WTC11 (cell line): ENCODE measurements at places on chromosomes 5 and 9.

DNA sequence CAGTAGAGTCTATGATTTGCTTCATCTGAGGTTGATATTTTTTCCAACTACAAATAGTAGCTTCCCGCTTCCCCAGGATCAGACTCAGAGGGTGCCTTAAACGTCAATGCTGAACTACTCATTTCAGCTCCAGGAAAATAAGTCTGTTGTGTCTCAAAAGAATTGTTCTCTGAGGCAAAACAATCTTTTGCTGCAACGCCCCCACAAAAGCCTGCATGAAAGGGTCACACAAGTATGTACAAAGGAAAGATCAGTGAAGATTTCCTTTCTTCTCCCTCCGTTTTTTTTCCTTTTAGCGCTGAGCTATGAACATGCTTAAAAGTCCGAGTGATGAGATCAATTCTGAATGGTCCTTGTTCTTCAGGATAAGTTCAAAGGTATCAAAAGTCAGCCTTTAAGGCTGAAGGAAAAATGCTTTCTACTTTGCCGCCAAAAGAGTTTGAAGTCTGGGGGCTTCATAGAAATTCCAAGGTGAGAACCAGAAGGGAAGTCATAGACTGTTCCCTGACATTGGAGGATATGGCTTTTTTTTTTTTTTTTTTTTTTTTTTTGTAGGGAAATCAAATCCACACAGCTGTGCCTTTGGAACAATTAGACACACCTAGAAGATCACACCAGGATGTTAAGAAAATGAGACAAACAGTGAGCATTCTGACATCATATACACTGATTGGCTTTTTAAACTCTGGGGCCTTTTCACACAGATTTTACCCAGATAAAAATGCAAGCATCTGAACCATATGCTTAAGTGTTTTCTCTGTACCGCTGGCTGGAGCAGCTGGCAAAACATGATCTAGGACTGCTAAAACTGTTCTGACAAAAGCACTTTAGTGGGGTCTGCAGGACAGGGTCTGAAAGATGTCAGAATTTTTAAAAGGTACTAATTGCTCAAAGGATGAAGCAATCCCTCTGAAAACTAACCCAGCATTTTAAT, 329.3 kb downstream of the ENC1 start:
- DNase-seq, result no peak
- no peak overlapping the region for H3K27ac ChIP-seq
- no peaks in the 10 kb centered on the region for H3K36me3 ChIP-seq
- H3K4me3 ChIP-seq, result no peak overlapping the region
- no peaks in the 10 kb centered on the region for H3K4me1 ChIP-seq
- no peaks in the 10 kb centered on the region for H3K27me3 ChIP-seq

GRCh38 chr9:134640506-134641172, 964 bp upstream of the COL5A1 start:
- H3K36me3 ChIP-seq, result no peaks in the 10 kb centered on the region
- H3K4me1 ChIP-seq, result peaks cover 31% of the 10 kb centered on the region
- peak overlapping the region; percentile 64 for H3K4me3 ChIP-seq
- peaks cover 15% of the 10 kb centered on the region for H3K27me3 ChIP-seq
- DNase-seq, result no peak

- no peaks in the 10 kb centered on the region for H3K27me3 ChIP-seq
- DNase-seq, result no peak
- 0 out of 2 replicates have a peak overlapping the region, but pooled peaks have one; percentile 34 for H3K27ac ChIP-seq
- peaks cover 15% of the 10 kb centered on the region for H3K4me1 ChIP-seq
Observed at GRCh38 chr5:13921578-13921977, 22.9 kb downstream of the DNAH5 start.

GRCh38 chr9:86860006-86860405, 87.3 kb downstream of the GAS1 start:
- peaks cover 29% of the 10 kb centered on the region for H3K4me1 ChIP-seq
- peaks cover 7% of the 10 kb centered on the region for H3K27me3 ChIP-seq
- H3K27ac ChIP-seq, result no peak overlapping the region
- DNase-seq, result no peak
- no peak overlapping the region for H3K4me3 ChIP-seq

GRCh38 chr9:24381205-24381604, 164.5 kb downstream of the IZUMO3 start:
- no peak overlapping the region for H3K4me3 ChIP-seq
- DNase-seq, result no peak
- H3K27me3 ChIP-seq, result no peaks in the 10 kb centered on the region
- H3K36me3 ChIP-seq, result peaks cover 29% of the 10 kb centered on the region

GRCh38 chr9:94952565-94953373, 226.3 kb downstream of the AOPEP start:
- DNase-seq, result no peak
- H3K4me3 ChIP-seq, result no peak overlapping the region
- peak overlapping the region; percentile 44; the same call in 1 of the 2 replicates for H3K27ac ChIP-seq
- H3K36me3 ChIP-seq, result 0 out of 2 replicates have a peak, but pooled peaks cover 3% of the 10 kb centered on the region
- H3K4me1 ChIP-seq, result peaks cover 52% of the 10 kb centered on the region

- peak overlapping the region; percentile 49 for H3K27ac ChIP-seq
- H3K4me3 ChIP-seq, result no peak overlapping the region
- H3K4me1 ChIP-seq, result peaks cover 3% of the 10 kb centered on the region; the same call in 1 of the 2 replicates
- no peak for DNase-seq
Observed at GRCh38 chr9:92728831-92729734, 35.5 kb downstream of the BICD2 start.

DNA sequence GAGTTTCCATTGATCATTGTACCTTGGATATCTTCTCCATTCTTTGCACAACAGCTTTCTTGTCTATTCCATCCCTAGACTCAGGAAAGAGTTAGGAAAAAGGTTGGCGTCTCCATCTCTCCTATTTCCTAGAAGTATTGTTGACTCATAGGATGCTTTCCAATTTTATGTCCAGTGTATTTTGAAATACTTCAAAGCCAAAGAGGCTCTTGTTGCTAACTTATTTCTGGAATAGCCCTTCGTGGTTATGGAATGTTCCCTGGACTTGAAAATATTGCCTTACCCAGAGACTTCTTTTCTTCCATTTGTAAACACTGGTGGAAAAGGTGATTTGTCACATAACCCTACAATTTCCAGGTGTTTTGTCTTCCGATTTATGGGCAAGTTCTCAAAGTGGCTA, 402.3 kb upstream of the ZNF608 start:
- H3K27me3 ChIP-seq, result no peaks in the 10 kb centered on the region
- peaks cover 49% of the 10 kb centered on the region for H3K4me1 ChIP-seq
- no peak overlapping the region for H3K27ac ChIP-seq

DNA sequence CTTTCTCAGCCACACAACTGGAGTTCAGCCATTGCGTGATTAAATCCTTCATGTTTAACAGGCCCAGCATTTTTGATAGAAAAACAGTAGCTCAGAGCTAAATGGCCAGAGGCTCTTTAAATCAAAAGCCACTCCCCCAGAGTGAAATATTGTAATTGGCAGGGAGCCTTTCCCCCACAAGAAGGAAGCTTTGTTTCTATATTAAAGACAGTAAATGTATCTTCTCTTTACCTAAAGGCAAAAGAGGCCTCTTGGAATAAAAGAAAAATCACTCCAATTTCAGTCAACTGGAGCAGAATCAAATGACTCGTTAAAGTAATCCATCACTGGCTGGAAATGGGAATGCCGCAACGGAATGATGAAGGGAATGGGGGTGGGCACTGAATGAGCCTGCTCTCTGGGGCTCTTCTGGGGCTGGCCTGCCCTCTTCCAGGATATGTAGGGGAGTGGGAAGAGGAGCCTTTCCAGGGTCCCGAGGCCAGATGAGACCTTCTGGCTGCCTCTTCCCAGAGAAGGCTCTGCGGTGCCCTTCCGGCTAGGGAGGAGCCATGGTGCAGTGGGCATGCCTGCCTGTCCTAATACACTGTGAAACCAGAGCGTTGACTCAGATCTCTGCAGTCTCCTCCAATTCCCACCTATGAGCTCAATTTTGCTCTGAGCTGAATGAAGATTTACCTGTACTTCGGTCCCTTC, 45.2 kb downstream of the ANKDD1B start:
- no peak overlapping the region for H3K4me3 ChIP-seq
- H3K27ac ChIP-seq, result no peak overlapping the region
- no peak for DNase-seq
- peaks cover 23% of the 10 kb centered on the region for H3K4me1 ChIP-seq
- no peaks in the 10 kb centered on the region for H3K36me3 ChIP-seq
- no peaks in the 10 kb centered on the region for H3K27me3 ChIP-seq

DNA sequence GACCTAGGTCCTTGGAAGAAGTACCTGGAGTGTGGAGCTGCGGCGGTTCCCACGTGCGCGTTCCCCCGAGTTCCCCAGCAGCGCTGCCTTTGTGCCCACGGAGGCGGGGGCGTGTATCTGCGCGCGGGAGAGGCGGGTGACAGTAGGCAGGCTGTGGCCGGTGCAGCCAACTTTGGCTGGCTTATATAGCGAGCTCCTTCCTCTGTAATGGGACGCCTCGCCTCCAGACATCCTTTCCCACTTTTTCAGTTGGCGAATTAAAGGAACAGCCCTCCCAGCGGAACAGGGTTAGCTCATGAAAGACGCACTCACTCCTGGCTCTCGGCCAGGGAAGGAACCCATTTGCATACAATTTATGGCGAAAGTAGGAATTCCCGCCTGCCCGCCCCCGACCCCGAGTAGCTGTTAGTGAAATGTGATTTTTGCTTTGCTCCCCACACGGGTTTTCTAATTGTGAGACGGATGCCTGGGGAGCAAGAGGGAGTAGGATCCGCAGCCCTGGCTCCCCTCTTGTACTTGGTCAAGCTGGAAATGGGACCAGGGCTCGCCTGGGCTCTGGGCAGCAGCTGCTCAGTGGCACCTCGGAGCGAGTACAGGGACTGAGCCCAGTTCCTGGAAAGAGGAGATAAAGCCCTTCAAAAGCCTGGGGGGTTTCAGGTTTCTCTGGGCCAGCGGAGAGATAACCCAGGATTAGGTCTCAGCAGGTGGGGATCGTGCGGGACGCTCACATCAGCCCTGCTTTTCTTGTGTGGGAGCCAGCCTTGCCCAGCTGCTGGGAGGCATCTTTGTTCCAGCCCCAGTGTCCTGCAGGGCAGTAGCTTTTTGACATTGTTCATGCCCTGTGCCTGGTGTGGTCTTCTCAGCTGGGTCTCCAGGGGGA, at the start of gene TNC:
TNC (minus strand) TSS at position 159 of the 880 bp plus-strand sequence. CDS start 27,139 bp downstream, outside the sequence.
- H3K27me3 ChIP-seq, result peaks cover 91% of the 10 kb centered on the region
- no peaks in the 10 kb centered on the region for H3K36me3 ChIP-seq
- peaks cover 39% of the 10 kb centered on the region for H3K4me1 ChIP-seq
- DNase-seq, result peak; percentile 65

DNA sequence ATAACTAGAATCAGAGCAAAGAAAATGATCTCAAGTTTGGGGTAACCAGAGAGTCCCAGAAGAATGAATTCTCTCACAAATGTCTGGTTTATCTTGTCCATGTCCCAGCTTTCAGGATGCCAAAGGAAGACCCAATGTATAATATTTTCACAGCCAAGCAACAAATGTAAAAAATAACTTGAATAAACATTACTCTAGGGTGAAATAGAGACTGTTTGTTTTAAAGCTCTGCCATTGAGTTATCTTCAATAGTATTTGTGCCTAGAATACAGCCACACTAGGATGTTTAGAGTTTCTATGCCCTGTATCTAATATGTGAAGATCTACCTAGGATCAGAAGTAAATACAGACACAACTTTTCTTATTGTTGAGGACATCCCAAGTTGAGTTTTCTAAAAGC, at the start of gene OR13C4:
OR13C4 (minus strand) TSS at position 101 of the 400 bp plus-strand sequence; CDS start at position 101, 0 bp downstream.
- H3K27ac ChIP-seq, result no peak within 1 kb of the TSS
- peaks cover 6% of the 10 kb centered on the region; the same call in 1 of the 2 replicates for H3K36me3 ChIP-seq

GRCh38 chr9:130642926-130643325, 21.5 kb upstream of the PRDM12 start:
- no peak for DNase-seq
- H3K4me3 ChIP-seq, result no peak overlapping the region
- H3K4me1 ChIP-seq, result peaks cover 15% of the 10 kb centered on the region
- H3K27ac ChIP-seq, result no peak overlapping the region

DNA sequence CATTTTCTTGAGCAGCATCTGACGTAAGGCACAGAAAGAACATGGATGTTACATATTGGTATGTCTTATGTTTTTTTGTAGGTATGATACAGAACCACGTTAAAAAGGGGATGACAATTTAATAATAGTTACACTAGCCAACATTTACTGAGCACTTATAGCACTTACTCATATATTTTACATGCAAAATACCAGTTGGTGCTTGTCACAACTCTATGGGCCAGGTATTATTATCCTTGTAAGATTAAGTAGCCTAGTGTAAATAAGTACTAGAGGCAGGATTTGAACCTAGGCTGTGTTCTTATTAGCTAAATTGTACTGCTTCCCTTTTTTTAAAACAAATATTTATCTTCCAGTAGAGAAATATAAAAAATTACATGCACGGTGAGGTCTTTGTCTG, 83.5 kb downstream of the RANBP17 start:
- no peaks in the 10 kb centered on the region for H3K27me3 ChIP-seq
- H3K4me1 ChIP-seq, result no peaks in the 10 kb centered on the region; the same call in 1 of the 2 replicates
- DNase-seq, result no peak
- no peak overlapping the region for H3K27ac ChIP-seq
- no peak overlapping the region for H3K4me3 ChIP-seq

GRCh38 chr5:143707806-143708205, 104.2 kb upstream of the HMHB1 start:
- no peak for DNase-seq
- H3K4me3 ChIP-seq, result no peak overlapping the region
- no peaks in the 10 kb centered on the region for H3K36me3 ChIP-seq
- no peaks in the 10 kb centered on the region for H3K27me3 ChIP-seq

DNA sequence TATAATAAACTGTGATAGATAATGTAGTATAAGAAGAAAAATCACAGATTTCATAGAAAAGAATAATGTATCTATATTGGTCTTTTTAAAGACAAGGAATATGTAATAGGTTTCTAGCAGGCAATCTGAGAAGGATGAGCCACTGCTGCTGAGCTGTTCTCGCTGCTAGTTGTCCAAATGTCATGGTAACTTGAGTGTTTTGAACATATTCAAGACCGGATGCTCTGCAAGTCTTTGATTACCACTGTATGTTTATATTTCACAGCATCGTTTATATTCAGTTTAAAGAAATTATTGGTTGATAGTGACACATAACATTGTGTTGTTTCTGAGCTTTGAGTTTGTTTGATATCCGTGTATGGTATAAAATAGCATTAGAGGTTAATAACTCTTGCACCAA, 9.6 kb downstream of the C5orf47 start:
- no peak overlapping the region for H3K4me3 ChIP-seq
- no peak for DNase-seq
- H3K27ac ChIP-seq, result no peak overlapping the region
- no peaks in the 10 kb centered on the region for H3K36me3 ChIP-seq
- H3K4me1 ChIP-seq, result no peaks in the 10 kb centered on the region
- H3K27me3 ChIP-seq, result no peaks in the 10 kb centered on the region; the same call in none of the 2 replicates

DNA sequence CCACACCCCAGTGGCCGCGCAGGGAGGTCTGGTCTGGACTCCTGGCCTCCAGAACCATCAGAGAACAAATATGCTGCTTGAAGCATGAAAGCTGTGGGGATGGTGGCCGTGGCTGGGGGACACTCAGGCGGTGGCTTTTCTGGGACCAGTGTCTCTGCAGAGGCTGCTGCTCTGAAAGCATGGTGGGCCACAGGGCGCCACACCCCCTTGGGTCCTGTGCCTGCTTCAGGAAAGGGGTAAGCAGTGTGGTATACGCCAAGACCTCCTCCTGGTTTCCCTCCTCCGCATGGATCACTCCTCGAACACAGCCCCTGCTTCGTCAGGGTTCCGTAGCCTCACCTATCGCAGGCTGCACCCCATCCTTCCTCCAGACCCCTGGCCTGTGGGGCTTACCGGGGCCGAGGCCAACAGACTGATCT, 19.7 kb upstream of the TERT start:
- DNase-seq, result no peak
- no peak overlapping the region for H3K27ac ChIP-seq
- peaks cover 9% of the 10 kb centered on the region for H3K27me3 ChIP-seq
- H3K4me1 ChIP-seq, result peaks cover 33% of the 10 kb centered on the region
